ENCODE measurements at places on chromosomes 16 and 17. TPM values are rescaled to one million over a fixed set of nuclear protein-coding genes. Genes with fewer than 3 reads are reported as not detected.
A peak's percentile ranks its signal among the peaks of the same experiment; 100 is the strongest.

GRCh38 chr16:54602666-54603065 lies 316.1 kb upstream of the IRX3 start:
- DNase-seq, result peak; percentile 52

DNA sequence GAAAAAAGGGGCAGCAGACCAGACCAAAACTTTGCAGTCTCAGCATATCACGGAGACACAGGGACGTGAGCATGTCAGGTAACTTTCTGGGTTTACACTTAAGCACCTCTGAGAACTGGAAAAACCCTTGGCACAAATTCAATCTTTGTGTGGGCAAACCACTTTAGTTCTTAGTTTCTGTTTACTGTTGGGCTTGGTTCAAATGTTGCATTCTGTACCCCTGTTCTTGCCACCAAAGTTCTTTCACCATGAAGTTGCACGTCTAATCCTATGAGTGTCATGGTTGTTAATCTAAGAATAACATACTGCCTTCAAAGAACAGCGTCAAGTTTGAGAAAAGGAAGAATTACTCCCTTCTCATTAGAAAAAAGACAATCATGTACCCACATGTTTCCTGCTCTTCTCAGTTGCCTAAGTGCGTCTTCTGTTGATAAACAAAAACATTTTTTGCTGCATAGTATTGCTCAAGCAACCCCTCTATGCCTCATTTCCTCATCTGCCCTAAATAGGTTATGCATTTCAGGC lies 11.6 kb downstream of the KRT33A start:
- DNase-seq, result no peak

- DNase-seq, result no peak
Measured at GRCh38 chr16:73768786-73769203, 527.8 kb upstream of the PSMD7 start.

- no peak for DNase-seq
Measured at GRCh38 chr17:48563385-48563838, 14.7 kb downstream of the HOXB4 start.

DNA sequence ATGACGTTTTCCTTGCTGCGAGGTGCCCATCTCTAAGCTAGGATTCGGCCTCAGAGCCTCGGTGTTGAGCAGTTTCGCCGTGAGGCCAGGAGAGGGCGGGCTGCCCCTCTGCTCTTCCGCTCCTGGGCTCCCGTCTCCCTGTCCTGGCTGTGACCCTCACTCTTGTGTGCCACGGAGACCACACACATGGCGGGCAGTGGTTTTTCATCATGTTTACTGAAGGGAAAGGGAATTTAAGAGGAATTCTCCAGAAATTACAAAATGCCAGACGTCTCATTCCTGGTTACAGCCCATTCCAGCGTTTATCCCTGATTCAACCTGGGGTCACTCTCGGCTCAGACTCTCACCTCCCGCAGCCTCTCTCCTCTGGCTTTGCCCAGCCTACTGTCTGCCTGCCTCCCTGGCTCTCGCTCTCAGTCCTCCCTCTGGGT lies 96.8 kb upstream of the ELAC2 start:
- peak; percentile 50 for DNase-seq

DNA sequence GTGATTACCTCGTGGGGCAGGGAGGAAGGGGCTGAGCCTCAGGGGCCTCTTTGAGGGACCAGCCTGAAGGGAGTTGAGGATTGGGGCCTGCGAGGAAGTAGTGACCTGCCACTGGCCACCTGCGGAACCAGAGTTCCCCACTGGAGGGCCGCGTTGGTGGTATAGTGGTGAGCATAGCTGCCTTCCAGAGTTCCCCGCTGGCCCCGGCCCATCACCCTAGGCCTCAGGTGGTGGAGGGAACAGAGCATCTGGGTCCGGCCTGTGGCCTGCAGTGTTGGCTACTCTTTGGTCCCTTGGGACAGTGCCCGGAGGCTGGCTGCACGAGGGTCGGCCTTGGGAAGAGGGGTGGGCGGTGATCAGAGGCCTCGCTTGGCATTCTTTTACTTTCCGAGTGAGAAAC lies 20.5 kb downstream of the MGAT5B start:
- DNase-seq, result no peak

DNA sequence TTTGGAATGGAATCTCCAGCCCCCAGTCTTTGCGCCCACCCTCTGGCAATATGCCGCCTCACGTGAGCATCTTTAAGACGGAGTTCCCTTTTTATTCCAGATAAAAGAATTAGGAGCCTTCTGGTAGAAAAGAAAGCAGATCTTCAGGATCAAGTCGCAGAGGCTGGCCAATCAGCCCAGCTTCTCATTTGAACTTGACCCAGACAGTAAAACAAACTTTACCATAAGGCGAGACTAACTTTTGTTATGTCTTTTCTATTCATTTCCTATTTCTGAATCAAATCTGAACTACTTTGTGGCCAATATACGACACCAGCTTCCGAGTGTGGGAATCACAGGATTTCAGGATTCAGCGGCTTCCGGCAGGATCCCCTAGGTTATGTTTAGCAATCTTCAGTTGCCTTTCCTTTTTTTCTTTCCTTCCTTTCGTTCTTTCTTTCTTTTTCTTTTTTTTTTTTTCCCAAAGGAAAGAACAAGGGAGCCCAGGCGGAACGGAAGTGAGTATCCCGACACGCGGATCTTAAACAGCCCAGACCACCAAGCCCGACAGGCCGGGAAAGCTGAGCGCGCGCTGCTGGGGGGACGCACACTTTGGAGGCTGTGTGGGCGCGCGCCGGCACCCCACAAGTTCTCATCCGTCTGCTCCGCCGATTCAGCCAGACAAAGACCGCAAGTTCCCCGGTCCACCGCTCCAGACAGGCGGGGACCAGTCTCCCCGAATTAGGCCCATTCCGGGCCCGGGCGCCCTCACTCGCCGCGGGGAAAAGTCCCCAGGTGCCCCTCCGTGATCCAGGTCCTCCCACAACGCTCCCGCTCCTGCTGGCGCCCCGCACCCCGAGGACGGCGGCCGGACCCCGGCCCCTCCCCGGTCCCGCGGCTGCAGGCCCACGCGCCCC lies 633 bp downstream of the TBC1D16 start:
- peak; percentile 51 for DNase-seq

- no peak for DNase-seq
Measured at GRCh38 chr17:16352303-16352666, 984 bp downstream of the CENPV start.

GRCh38 chr16:17358355-17358754 lies 112.4 kb downstream of the XYLT1 start:
- no peak for DNase-seq

DNA sequence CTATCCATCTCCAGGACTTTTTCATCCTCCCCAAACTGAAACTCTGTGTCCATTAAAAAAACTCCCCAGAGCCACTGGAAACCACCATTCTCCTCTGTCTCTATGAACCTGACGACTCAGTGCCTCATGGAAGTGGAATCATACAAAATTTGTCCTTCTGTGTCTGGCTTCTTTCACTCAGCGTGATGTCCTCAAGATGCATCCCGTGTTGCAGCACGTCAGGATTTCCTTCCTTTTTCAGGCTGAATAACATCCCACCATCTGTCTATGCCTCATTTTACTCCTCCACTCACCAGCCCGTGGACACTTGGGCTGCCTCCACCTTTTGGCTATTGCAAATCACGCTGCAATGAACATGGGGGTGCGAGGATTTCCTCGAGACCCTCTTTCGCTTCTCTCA lies 12.6 kb upstream of the ALDH3A1 start:
- DNase-seq, result no peak

DNA sequence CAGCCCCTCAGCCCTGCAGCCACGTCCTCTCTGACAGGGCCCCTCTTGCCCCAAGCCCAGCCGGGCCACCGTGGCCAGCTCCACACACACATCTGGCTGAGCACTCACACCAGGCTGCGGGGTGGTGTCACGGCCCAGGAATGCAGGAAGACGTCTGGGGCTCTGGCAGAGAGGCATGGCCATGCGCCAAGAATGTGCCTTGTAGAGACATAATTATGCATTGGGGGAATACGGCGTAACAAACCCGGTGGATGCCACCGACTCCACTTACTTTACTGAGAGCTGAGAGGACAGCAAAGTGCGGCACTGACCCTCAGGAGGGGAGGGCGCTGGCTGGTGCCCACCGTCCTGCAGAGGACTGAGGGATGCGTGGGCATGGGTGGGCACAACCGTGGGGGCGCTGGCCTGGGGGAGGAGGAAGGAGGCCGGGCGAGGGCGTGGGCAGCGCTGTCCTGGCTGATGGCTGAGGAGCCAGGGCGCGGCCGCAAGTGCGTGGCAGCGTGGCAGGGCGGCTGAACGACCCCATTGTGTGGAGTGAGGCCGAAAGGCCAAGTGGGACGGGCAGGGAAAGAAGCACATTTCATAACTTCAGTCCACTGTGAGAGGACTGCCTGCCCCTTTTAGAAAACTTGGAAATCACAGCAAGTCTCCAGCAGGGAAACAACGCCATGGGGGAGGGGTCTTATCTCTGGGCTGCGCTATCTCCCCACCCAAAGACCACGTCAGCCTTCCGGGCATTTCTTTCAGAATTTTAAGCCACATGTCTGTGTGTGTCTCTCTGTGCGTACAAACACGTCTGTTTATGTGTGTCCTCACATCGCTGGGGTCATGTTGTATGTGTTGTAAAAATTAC lies 30.6 kb downstream of the METRNL start:
- DNase-seq, result peak; percentile 96

DNA sequence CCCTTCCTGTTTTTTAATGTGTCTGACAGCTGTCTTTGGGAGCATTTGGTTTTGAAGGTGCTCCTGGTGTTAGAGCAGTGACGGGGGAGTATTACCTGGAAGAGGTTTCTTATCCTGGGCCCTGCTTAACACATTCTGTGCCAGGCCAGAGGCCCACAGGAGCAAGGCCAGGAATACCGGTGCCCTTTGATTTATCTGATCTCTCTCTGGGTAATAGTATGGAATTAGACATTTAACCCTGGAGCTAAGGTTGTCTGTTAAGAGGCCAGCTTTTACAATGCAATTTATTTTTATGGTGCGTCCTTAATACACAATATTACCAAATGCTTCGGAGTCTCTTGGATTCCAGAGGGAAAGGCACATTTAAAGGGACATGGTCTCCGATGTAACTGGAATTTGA lies 37.2 kb upstream of the GSE1 start:
- DNase-seq, result no peak

- DNase-seq, result no peak
Measured at GRCh38 chr17:76080768-76081287, 1.8 kb downstream of the ZACN start.

- DNase-seq, result no peak
Measured at GRCh38 chr16:22075776-22076175, 16.6 kb upstream of the VWA3A start.

- no peak for DNase-seq
Measured at GRCh38 chr17:50252781-50253180, 21.5 kb upstream of the TMEM92 start.

GRCh38 chr16:53511403-53512280 lies 8.6 kb upstream of the AKTIP start:
- peak; percentile 20 for DNase-seq

DNA sequence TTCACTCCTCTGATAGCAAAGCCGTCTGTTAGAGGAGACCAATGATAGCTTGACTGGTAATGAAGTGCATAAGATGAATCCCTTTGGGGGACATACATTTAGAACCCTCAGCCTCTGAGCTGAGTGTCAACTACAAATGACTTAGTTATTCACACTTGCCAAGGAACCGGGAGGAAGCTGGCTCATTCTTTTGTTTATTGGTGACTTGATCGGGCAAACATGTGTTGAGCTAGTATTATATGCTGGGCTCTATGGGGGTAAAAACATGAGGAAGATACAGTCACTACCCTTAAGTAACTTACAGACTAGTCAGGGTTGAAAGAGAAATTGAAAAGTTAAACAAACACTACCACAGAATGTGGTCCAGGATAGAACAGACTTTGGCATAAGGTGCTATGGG lies 3.0 kb downstream of the CCL16 start:
- DNase-seq, result no peak

DNA sequence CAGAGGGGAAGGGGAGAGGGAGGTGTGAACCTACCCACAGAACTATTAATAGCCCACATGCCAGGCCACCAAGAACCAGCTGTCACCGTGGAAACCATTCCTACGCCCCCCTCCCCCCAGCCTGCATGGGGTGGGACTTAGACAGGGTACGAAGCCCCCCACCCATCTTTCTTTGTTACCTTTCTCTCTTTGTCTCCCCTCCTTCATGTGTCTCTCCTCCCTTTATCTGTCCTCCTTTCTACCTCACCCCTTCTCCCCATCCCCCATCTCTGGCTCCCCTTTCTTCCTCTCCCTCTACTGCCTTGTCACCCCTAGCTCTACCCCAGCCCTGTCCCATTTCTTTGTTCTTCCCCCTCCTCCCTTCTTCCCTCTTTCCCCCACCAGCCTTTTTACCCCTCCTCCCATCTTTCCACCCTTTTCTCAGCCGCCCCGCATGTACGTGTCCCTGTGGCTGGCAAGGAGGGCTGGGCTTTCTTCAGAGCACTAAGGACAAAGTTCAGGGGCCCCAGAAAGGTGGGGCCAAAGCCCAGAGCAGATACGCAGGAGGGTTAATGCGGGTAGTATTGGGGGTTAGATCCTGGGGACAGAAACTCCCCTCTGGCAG lies 8.0 kb downstream of the THRA start:
- peak; percentile 80 for DNase-seq

- no peak for DNase-seq
Measured at GRCh38 chr16:54542805-54543505, 256.4 kb upstream of the IRX3 start.

GRCh38 chr17:38900978-38901656 lies 24.3 kb upstream of the LASP1NB start:
- DNase-seq, result peak; percentile 98

DNA sequence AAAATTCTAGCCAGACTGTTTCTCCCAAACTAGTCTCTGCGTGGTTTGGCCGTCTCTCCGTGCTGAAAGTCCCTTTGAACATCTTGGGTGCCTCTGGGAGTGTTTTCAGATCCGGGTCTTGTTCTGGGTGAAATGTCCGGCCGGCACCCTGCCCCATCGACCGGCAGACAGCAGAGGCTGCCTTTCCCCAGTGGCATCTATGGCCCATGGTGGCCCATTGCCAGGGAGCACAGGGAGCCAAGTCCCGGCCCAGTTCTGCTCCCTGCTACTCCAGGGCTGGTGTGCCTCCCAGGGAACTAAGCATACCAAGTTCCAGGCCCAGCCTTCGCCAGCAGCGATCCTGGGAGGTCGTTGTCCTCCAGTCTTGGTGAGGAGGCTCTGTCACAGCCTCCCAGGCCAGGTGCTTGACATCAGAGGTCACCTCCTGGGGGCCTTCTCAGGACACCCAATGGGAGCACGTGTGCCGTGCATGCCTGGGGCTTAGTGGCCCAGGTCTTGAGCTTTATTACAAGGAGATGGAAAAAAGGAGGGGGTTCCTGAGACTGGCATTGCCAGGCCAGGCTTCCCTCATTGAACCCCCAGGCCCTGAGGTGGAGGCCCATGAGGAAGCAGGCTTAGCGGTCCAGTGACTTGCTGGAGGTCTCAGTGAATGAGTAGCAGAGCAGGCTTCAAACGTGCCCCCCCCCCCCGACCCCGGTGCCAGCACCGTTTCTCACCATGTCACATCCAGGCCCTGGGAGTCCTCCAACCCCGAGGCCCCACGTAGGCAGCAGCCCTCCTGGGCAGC lies 54.0 kb downstream of the PGS1 start:
- DNase-seq, result no peak

- DNase-seq, result peak; percentile 80
Measured at GRCh38 chr17:29376667-29377270, 13.4 kb upstream of the TAOK1 start.

Gene TBX2
- total RNA-seq, result 7.7 TPM

Gene MT3
- total RNA-seq, result not detected

Gene PDILT
- total RNA-seq, result not detected

Gene CDH15
- 418 TPM for total RNA-seq

Gene CLEC18A
- total RNA-seq, result 1.4 TPM

Gene KRT36
- total RNA-seq, result not detected

Gene TMUB2
- 28.1 TPM for total RNA-seq

Gene AOC3
- 0.67 TPM for total RNA-seq

Gene MARCHF10
- not detected for total RNA-seq

Gene KRT13
- total RNA-seq, result not detected

Gene AANAT
- total RNA-seq, result not detected
